ENCODE measurements at places on chromosomes 7 and 10.

GRCh38 chr7:112101201-112101846 lies 104.9 kb downstream of the DOCK4 start:
- H3K4me1 ChIP-seq: no peaks in the 10 kb centered on the region
- DNase-seq: no peak
- no peak overlapping the region for H3K4me3 ChIP-seq

- H3K4me1 ChIP-seq: no peaks in the 10 kb centered on the region
- H3K4me3 ChIP-seq: no peak overlapping the region
- no peak for DNase-seq
- H3K27me3 ChIP-seq: peaks cover 16% of the 10 kb centered on the region
Observed at GRCh38 chr10:123642697-123643096, 23.5 kb upstream of the GPR26 start.

GRCh38 chr7:16171928-16172327 lies 249.4 kb downstream of the CRPPA start:
- H3K4me3 ChIP-seq: no peak overlapping the region
- H3K36me3 ChIP-seq: no peaks in the 10 kb centered on the region
- H3K27ac ChIP-seq: no peak overlapping the region
- DNase-seq: no peak

DNA sequence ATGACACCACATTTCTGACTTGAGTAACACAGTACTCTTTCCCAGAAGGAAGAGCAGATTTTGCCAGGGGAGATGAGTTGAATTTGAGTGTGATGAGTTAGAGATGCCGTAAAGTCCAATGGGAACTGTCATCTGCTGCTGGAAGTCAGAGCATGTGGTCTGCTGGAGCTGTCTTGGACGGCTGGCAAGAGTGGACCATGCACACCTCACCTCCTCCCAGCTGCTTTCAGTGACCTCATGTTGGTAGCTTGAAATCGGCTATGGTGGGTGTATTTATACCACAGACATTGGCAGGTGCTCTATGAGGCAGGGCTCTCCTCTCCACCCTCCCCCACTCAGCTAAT lies 82.3 kb downstream of the COL13A1 start:
- no peaks in the 10 kb centered on the region for H3K36me3 ChIP-seq
- no peak overlapping the region for H3K4me3 ChIP-seq
- no peak for DNase-seq
- H3K4me1 ChIP-seq: peaks cover 5% of the 10 kb centered on the region
- H3K27ac ChIP-seq: no peak overlapping the region

- no peak overlapping the region for H3K4me3 ChIP-seq
- no peaks in the 10 kb centered on the region for H3K4me1 ChIP-seq
- no peaks in the 10 kb centered on the region for H3K36me3 ChIP-seq
- DNase-seq: no peak
- no peak overlapping the region for H3K27ac ChIP-seq
Observed at GRCh38 chr10:23291551-23292334, 52.9 kb downstream of the C10orf67 start.

GRCh38 chr10:70174058-70174741 lies 3.9 kb upstream of the SAR1A start:
- no peak for DNase-seq
- H3K4me1 ChIP-seq: peaks cover 5% of the 10 kb centered on the region
- H3K27me3 ChIP-seq: peaks cover 10% of the 10 kb centered on the region
- H3K36me3 ChIP-seq: no peaks in the 10 kb centered on the region
- H3K27ac ChIP-seq: no peak overlapping the region

DNA sequence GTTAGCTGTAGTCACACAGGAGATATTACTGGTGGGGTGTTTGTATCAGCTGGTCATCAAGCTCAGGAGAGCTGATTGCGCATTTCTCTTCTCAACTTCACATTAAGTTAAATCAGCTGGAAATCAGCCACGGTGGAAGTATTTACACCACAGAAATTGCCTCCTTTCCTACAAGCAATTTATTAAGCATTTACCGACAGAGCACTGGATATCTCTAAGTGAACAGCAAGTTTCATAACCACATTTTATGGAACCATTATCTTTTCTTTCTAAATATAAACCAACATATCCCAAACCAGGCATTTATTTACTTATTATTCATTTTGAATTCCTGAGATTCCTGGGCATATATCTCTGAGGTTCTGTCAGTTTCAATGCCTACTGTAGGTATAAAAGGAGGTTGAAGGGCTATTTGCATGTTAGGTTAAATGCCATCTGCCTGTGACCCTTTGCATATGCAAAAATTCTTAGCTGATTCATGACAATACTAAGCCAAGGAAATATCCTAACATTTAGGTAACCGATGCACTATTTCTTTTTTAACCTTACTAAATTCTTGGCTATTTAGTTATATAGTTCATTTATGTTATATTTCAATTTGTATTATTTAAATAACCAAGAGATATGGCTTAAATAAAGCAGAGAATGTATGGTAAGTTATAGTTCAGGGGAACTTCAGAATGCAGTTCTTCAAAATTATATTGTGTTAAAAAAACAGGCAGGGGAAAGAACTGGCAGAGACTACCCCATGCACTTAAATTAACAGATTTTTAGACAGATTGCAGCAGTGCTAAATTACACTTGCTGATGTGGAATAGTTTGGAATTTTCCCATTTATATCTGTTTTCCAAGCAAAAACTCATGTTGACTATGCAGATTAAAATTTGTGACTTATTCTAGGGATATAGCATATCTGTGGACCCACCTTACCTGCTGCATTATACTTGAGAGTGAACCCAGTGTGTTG lies 56.8 kb downstream of the DYNC1I1 start:
- H3K4me3 ChIP-seq: no peak overlapping the region
- no peak overlapping the region for H3K27ac ChIP-seq
- no peaks in the 10 kb centered on the region for H3K36me3 ChIP-seq
- no peaks in the 10 kb centered on the region for H3K27me3 ChIP-seq

DNA sequence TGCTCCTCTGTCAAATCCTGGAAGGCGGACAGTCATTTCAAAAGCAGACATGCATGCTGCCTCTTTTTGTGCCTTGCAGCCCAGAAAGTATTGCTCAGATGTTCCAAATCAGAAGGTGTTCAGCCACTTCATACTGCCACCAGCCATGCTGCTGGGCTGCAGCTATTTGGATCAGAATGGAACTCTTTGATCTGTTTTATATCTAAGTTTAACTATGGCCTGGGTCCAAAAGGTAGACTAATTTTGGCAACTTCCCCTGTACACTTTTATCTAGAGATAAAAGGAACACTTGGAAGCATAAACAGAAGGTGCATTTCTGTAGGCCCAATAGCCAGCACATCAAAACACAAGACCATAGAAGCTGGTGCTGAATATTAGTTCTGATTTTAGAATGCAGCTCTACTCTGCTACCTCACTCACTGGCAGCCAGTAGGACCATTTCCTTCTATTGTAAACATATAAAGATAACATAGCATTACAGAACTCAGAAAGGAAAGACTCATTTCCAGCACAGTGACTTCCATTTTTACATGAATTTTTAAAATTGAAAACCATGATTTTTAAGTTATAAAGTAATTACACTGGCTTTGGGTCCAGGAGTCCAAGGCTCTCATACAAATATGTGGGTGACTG lies 143.1 kb upstream of the CAV2 start:
- no peak for DNase-seq
- H3K27me3 ChIP-seq: no peaks in the 10 kb centered on the region
- no peaks in the 10 kb centered on the region for H3K36me3 ChIP-seq
- peaks cover 60% of the 10 kb centered on the region for H3K4me1 ChIP-seq
- peak overlapping the region; percentile 85 for H3K27ac ChIP-seq

DNA sequence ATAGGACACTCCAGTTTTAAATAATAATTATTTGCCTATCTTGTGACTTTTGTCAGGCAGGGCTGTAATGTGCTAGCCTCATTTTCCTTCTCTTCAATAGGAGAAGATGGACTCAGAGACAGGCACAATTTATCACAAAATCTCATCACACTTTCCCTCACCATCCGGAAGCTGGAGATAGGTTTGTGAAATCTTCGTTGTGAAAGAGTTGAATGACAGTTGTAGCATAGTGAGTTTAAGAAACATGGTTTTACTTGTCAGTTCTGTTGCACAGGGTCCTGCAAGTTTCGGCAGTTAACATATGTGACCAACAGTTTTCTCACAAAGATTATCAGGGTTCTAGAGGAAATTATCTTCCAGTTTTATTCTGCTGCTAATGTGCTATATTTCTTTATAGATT lies 37.7 kb upstream of the MAP3K8 start:
- no peaks in the 10 kb centered on the region for H3K27me3 ChIP-seq
- H3K4me3 ChIP-seq: no peak overlapping the region
- no peak overlapping the region for H3K27ac ChIP-seq
- no peaks in the 10 kb centered on the region for H3K36me3 ChIP-seq
- DNase-seq: no peak

GRCh38 chr7:53470336-53470970 lies 435.0 kb downstream of the POM121L12 start:
- DNase-seq: no peak
- no peaks in the 10 kb centered on the region for H3K27me3 ChIP-seq
- H3K4me1 ChIP-seq: no peaks in the 10 kb centered on the region
- no peak overlapping the region for H3K27ac ChIP-seq

- no peaks in the 10 kb centered on the region for H3K27me3 ChIP-seq
- H3K36me3 ChIP-seq: no peaks in the 10 kb centered on the region
- no peak for DNase-seq
- no peak overlapping the region for H3K4me3 ChIP-seq
Observed at GRCh38 chr10:120505056-120505455, 48.0 kb downstream of the PLPP4 start.

DNA sequence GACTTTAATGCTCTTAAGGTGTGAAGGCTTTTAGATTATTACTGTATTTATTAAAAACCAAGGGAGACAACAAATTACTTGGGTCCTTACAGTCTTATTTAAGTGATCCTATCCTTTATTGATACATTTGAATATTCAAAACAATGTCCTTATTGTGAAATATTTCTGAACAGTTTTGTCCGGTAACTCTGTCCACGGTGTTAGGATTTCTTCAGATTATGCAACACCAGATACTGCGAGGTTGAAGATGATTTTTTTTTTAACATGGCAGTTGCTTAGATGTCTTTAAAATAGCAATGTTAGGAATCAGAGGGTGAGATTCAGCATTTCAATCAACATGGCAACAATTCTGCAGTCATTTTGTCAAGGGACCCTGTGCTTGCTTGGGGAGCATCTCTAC lies 176.5 kb downstream of the CSTF2T start:
- no peaks in the 10 kb centered on the region for H3K27me3 ChIP-seq
- H3K4me3 ChIP-seq: no peak overlapping the region
- no peaks in the 10 kb centered on the region for H3K36me3 ChIP-seq
- no peak for DNase-seq

DNA sequence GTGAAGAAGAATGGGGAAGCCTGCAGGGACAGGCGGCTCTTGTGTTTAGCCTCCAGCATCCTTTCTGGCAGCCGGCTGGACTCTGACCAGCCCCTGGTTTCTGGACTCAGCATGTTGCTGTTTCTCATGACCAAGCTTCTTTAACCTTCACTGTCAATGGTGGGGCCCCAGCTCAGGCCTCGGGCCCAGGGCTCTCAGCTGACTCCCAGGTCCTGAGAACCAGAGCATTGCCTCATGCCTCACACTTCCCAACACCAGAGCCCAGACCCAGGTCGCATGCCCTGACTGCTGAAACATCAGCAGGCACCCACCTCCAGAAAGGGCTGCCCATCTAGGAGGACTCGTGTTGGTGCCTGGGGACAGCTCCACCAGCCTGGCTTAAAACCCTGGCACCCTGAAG lies 34.8 kb upstream of the FGFR2 start:
- H3K4me3 ChIP-seq: no peak overlapping the region
- no peaks in the 10 kb centered on the region for H3K27me3 ChIP-seq
- H3K27ac ChIP-seq: no peak overlapping the region
- DNase-seq: no peak
- H3K36me3 ChIP-seq: no peaks in the 10 kb centered on the region

- no peak for DNase-seq
- H3K4me3 ChIP-seq: no peak overlapping the region
Observed at GRCh38 chr7:65001291-65001814, 5.1 kb downstream of the ERV3-1 start.

GRCh38 chr10:102255404-102255803 lies 10.1 kb downstream of the GBF1 start:
- DNase-seq: no peak
- peaks cover 6% of the 10 kb centered on the region for H3K4me1 ChIP-seq

GRCh38 chr10:63744060-63744941 lies 223.1 kb downstream of the REEP3 start:
- H3K27me3 ChIP-seq: no peaks in the 10 kb centered on the region
- no peaks in the 10 kb centered on the region for H3K36me3 ChIP-seq
- no peak for DNase-seq
- no peak overlapping the region for H3K27ac ChIP-seq
- no peak overlapping the region for H3K4me3 ChIP-seq
- H3K4me1 ChIP-seq: no peaks in the 10 kb centered on the region

GRCh38 chr10:34889004-34889869 lies 74.1 kb upstream of the PARD3 start:
- H3K36me3 ChIP-seq: no peaks in the 10 kb centered on the region
- H3K4me3 ChIP-seq: no peak overlapping the region
- H3K4me1 ChIP-seq: no peaks in the 10 kb centered on the region

- no peaks in the 10 kb centered on the region for H3K4me1 ChIP-seq
- H3K27ac ChIP-seq: no peak overlapping the region
- no peak overlapping the region for H3K4me3 ChIP-seq
- no peaks in the 10 kb centered on the region for H3K36me3 ChIP-seq
- no peak for DNase-seq
- H3K27me3 ChIP-seq: no peaks in the 10 kb centered on the region
Observed at GRCh38 chr7:37068902-37069301, 344.6 kb upstream of the AOAH start.

GRCh38 chr7:2604608-2605174 lies 27.1 kb upstream of the TTYH3 start:
- H3K4me3 ChIP-seq: no peak overlapping the region
- DNase-seq: peak; percentile 65
- peaks cover 17% of the 10 kb centered on the region for H3K4me1 ChIP-seq
- no peak overlapping the region for H3K27ac ChIP-seq
- H3K36me3 ChIP-seq: peaks cover 5% of the 10 kb centered on the region

DNA sequence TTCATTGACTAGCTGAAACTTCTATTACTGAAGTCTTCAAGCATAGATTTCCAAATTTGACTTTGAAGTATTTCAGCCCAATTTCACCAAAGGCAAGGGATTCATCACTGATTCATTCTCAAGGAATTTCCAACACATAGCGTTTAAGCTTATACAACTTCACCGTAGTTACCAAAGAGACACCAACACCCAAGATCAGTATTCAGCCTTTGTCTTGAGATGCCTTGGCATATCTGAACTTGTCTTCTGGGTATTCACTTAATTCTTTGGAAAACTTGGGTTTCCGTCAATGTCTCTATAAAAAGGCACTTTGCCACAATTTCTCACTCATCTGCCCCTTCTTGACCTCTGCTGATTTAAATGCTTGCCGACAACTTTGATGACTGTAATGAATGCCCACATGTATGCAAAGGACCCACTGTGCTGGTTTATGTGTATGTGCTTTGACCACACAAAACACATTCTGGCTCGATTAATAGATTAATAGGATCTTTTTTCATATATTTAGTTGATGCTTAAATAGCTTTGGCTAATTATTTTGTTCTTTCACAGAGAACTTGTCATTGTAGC lies 49.6 kb downstream of the TES start:
- no peak for DNase-seq
- peaks cover 20% of the 10 kb centered on the region for H3K36me3 ChIP-seq
- no peaks in the 10 kb centered on the region for H3K27me3 ChIP-seq
- no peak overlapping the region for H3K4me3 ChIP-seq
- H3K27ac ChIP-seq: no peak overlapping the region

- H3K27ac ChIP-seq: no peak overlapping the region
- no peaks in the 10 kb centered on the region for H3K27me3 ChIP-seq
- no peaks in the 10 kb centered on the region for H3K4me1 ChIP-seq
- DNase-seq: no peak
- no peaks in the 10 kb centered on the region for H3K36me3 ChIP-seq
- H3K4me3 ChIP-seq: no peak overlapping the region
Observed at GRCh38 chr10:6022660-6023059, 39.5 kb downstream of the IL2RA start.
